ENCODE measurements at places on chromosomes 4 and X.

DNA sequence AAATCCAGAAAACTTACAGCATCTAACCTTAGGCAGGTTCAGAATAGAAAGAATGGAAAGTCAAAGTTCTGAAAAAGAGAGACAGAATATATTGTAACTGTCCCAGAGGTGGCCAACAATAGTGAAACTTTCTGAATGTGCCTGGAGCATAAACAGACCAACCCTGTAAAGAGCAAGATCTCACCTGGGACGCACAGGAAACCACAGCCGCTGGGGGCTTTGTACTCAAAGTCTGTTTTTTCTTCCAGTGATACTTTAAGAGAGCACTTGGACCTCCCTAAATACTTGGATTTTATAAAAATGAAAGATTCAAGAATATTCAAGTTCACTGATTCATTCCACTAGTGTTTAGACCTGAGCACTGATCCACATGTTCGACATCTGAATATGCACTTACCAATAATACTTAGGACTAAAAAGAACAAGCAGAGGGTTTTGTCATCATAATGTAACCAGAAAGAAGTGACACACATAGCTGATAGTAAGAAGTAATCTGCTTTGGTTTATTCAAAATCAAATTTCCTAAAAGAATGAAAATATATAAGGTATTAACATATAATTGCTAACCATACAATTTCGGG is 35.3 kb downstream of the ARAP2 start:
- DNase-seq: no peak

- no peak for DNase-seq
Observed at GRCh38 chr4:52751487-52751911, 274 bp upstream of the ERVMER34-1 start.

GRCh38 chrX:2628751-2629315 is 62.3 kb upstream of the CD99 start:
- no peak for DNase-seq

- no peak for DNase-seq
Observed at GRCh38 chrX:36007207-36007606, 87.7 kb downstream of the CFAP47 start.

- no peak for DNase-seq
Observed at GRCh38 chr4:107862658-107863057, 37.9 kb downstream of the SGMS2 start.

DNA sequence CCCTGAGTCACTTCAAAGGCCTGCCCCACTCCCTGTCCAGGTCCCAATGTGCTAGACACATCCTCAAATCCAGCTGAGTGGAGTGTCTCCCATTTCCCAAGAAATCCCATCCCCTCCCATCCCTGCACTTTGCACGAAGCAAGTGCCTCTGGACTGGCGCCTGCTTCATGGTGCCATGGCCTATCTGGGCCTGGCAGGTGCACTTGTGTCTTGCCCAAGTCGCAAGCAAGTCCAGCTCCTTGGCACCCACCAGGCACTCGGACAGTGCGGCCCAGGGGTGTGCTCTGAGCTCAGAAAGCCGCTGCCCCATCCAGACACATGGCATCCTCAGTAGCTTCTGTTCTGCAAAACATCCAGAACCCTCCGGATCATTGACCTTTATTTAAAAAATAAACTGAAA is 97.4 kb downstream of the DCTD start:
- no peak for DNase-seq

DNA sequence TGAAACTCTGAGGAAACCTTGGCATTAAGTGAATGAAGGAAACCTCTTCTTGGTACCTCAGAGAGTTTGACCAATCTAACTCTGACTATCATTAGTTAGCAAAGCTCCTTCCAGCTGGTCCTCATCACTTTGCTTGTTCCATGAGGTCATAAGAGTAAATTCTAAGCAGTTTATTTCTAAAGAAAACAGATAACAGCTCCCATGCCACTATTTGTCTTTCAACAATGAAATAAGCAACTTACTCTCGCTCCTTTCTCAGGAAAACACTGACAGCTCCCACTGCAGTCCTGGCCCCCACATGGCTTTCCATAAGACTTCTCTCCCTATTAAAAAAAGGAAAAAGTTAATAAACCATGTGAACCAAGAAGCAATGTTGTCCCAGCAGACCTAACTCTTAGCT is 127.7 kb downstream of the COL4A6 start:
- no peak for DNase-seq

DNA sequence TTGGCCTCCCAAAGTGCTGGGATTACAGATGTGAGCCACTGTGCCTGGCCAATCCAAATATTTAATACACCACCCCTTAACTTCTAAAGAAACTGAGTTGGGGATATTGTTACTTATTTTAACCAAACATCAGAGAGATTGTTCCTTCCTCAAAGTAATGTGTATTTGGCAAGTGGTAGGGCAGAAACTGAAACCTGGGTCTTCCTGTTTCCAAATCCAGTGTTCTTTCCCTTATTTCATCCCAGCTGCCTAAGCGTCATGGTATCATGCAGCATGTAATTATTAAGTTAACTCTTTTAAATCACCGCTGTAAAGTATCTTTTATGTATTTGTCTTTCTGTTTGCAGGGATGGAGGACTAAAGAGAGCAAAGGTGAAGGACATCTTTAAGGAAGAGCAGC is 68.4 kb downstream of the GPAT3 start:
- DNase-seq: no peak

DNA sequence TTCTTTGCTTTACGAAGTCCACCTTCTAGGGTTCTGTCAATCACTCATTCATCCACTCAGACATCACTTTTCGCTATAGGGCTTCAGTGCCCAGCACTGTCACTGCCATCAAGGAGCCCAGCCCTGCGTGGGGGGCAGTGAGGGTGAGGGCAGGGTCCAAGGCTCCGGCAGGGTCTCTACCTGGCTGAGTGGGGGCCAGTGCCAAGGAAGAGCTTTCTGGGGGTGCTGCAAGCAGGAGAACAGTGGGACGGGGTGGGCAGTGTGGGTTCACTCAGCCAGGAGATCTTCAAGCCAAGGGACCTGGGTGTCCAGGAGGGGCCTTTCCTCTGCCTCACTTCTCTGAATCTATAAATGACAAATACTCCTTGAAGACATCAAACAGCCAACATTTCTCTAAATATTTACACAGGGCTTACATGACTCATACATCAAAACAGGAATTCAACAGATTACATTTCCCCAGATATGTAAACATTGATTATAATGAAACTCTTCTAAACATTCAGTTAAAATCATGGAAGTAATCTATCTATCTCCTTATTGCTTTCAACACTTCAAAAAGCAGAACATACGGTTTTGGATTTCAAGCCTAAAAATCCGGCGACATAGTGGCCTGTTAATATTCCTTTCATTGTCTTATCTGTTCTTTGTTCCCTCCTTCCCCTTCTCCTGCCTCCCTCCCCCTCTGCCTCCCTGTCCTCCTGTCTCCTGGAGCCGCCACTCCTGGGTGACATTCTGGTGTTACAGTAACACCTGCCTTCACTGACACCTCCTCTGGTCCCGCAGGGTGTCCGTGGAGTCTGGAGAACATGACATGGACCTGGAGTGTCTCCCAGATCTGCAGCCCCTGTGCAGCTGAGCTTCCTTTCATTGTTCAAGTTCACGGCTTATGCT is 94.4 kb upstream of the ADRA2C start:
- DNase-seq: no peak

DNA sequence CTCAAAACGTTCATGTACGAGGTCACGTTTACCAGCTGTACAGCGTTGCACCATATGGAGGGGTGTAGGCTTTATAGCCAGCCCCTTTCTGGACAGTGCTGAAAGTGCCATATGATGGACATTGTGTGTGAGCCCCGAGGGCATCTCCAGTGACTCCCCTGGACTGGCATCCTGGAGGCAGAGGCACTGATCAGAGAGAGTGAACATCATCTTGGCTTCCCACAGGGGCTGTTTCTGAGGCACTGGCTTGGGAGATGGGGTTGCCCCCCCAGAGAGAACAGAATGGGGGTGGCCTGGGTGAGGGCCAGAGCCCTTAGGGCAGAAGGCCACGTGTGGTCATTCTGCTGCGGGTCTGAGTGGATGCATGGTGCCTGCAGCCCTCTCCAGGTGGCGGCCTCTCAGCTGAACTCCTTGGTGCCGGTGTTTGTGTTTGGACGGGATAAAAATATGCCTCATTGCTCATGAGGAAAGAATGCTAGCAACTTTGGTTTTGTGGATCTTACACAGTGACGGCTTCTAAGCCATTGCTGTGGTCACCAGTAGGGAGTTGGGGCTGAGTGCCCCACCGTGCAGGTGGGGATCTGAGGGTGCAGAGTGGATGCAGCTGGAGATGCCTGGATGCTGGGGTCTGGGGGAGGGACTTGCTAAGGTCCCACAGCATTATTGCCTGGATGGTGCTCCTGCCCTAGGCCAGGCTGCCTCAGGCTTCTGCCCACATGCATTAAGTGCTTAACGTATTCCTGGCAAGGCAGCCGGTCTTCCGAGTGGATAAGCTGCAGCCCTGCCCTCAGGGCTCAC is 3.4 kb downstream of the WFS1 start:
- DNase-seq: no peak

DNA sequence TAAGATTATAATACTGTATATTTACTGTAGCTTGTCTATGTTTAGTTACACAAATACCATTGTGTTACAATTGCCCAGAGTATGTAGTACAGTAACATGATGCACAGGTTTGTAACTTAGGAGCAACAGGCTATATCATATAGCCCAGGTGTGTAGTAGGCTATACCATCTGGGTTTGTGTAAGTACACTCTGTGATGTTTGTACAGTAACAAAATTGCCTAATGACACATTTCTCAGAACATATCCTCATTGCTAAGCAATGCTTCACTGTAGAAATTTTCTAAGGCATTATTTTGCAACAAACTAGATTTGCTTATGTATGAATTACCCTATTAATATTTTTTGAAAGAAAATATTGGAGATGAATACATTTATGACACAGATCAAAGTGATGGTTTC is 1390.9 kb downstream of the C4orf33 start:
- no peak for DNase-seq

DNA sequence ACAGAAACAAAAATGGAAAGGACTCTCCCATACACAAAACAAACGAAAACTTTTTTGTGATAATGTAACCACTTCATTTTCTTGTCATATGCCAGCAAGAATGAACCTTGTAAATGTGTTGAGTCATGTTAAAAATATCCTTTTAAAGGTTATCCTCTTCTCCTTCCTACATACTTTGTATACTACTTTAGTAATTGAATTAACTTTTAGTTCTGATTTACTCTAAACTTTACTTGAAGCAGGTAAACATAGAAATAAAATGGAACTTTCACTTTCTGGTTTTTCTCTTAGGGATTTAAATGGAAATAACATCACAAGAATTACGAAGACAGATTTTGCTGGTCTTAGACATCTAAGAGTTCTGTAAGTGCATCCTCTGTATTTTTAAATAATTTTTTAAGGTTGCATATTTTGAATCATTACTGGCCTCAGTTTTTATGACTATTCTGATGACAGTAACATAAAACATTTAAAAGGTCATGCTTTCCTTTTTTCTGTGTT is 4.7 kb downstream of the SLIT2 start:
- no peak for DNase-seq

DNA sequence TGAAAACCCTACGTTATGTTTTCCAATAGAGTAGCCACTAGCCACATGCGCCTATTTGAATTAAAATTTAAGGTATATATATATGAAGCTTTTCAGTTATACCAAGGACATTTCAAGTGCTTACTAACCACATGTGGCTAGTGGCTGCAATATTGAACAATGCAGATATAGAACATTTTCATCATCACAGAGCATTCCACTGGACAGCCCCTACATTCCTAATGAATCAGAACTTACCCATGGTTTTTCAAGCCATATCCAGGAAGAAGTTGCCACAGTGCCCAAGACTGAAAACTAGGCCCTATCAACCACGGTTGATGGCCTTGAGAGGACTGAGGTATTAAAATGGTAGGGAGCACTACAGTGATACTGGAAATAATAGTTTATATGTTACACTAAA is 29.7 kb downstream of the NEK1 start:
- no peak for DNase-seq

GRCh38 chr4:38097818-38098217 is 137.6 kb downstream of the PTTG2 start:
- DNase-seq: no peak

DNA sequence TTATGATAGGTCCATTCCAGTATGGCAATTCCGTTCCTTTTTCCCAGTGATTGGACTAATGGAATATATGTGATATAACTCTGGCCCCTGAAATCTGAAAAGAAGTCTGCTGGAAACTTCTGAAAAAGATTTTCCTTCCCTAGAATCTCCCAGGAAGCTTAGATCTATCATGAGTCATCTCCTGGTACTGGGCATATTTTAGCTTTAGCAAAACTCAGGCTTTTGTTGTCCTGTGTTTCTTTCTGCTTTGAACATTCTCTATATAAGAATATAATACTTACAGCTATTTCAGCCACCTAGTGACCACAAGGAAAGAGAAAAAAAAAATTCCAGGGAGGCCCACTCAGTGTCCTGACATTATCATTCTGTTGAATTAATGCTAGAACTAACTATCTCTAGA is 597.2 kb upstream of the GRIA3 start:
- DNase-seq: no peak

GRCh38 chr4:113394730-113395530 is 345.5 kb downstream of the ANK2 start:
- no peak for DNase-seq

All from cortex of kidney (tissue), 1 donor.